ENCODE measurements at places on chromosomes 13 and 19.

DNA sequence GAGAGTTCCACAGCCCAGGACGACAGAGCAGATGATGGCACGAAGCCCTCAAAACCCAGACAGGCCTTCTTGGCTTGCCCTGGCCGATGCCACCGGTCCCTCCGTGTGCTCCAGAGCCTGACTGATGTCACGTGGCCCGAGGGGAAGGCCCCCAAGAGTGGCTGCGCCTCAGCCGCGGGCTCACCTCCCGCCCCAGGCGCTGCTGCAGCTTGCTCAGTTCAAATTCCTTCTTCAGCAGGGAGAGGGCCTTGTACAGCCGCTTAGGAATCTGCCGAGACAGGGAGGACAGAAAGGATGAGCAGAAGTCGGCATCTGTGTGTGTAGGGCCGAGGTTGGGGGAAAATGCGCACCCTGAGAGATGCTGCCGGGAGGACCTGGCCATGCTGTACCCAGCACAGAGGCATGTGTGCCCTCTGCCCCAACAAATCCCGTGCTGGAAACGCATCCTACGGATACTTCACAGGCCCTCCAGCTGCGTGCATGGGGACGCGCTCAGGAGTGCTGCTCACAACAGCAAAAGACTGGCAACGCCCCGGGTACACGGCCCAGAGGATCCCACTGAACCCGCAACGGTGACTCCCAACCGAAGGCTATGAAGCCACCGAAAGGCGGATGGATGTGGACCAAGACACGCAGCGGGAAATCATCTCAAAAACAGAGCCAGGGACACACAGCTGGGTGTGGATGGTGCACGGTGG, 12.9 kb downstream of the LONP1 start:
- H3K36me3 ChIP-seq, result peaks cover 35% of the 10 kb centered on the region
- H3K4me1 ChIP-seq, result no peaks in the 10 kb centered on the region
- H3K27ac ChIP-seq, result no peak overlapping the region
- no peaks in the 10 kb centered on the region for H3K27me3 ChIP-seq
- DNase-seq, result no peak

- no peak overlapping the region for H3K27ac ChIP-seq
- no peak for DNase-seq
- H3K4me3 ChIP-seq, result no peak overlapping the region
- no peaks in the 10 kb centered on the region for H3K4me1 ChIP-seq
Measured at GRCh38 chr13:25821776-25822175, 230.0 kb downstream of the SHISA2 start.

- no peak for DNase-seq
- no peaks in the 10 kb centered on the region for H3K27me3 ChIP-seq
- H3K4me3 ChIP-seq, result no peak overlapping the region
- H3K36me3 ChIP-seq, result peaks cover 26% of the 10 kb centered on the region
Measured at GRCh38 chr19:21749090-21749489, 18.3 kb downstream of the ZNF100 start.

GRCh38 chr13:80037505-80037888, 303.4 kb downstream of the SPRY2 start:
- no peak overlapping the region for H3K27ac ChIP-seq
- H3K4me3 ChIP-seq, result no peak overlapping the region
- H3K4me1 ChIP-seq, result no peaks in the 10 kb centered on the region
- DNase-seq, result no peak
- H3K36me3 ChIP-seq, result no peaks in the 10 kb centered on the region

DNA sequence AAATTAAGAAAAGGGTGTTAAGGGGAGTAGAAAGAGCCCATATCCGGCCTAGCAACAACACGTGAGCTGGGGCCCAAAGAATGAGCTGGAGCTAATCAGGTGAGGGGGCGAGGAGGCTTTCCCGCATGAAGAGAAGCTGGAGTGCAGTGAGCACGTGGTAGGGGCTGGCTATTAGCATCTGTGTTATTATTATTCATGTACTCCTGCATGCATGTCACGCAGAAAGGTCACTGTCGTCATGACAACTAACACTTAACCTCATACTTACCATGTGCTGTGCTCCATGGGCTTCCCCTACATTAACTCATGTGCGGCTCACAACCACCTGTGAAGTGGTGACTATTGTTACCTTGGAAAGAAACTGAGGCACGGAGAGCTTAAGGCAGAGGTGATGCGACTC, 227.6 kb upstream of the UBL3 start:
- H3K4me3 ChIP-seq, result no peak overlapping the region
- no peaks in the 10 kb centered on the region for H3K4me1 ChIP-seq
- no peaks in the 10 kb centered on the region for H3K36me3 ChIP-seq
- no peak overlapping the region for H3K27ac ChIP-seq
- no peaks in the 10 kb centered on the region for H3K27me3 ChIP-seq
- no peak for DNase-seq

- H3K4me1 ChIP-seq, result no peaks in the 10 kb centered on the region
- no peak for DNase-seq
- peak overlapping the region; percentile 83 for H3K27ac ChIP-seq
- H3K36me3 ChIP-seq, result peaks cover 5% of the 10 kb centered on the region
- H3K27me3 ChIP-seq, result no peaks in the 10 kb centered on the region
Measured at GRCh38 chr19:1132552-1133383, 29.0 kb downstream of the GPX4 start.

GRCh38 chr19:12647490-12648071, 19.0 kb downstream of the MAN2B1 start:
- H3K4me3 ChIP-seq, result no peak overlapping the region
- H3K27me3 ChIP-seq, result no peaks in the 10 kb centered on the region
- peaks cover 8% of the 10 kb centered on the region for H3K4me1 ChIP-seq
- H3K36me3 ChIP-seq, result no peaks in the 10 kb centered on the region
- H3K27ac ChIP-seq, result no peak overlapping the region

- DNase-seq, result no peak
- no peak overlapping the region for H3K27ac ChIP-seq
- H3K27me3 ChIP-seq, result no peaks in the 10 kb centered on the region
- no peaks in the 10 kb centered on the region for H3K4me1 ChIP-seq
- no peak overlapping the region for H3K4me3 ChIP-seq
Measured at GRCh38 chr13:112742583-112742982, 52.7 kb downstream of the ATP11A start.

DNA sequence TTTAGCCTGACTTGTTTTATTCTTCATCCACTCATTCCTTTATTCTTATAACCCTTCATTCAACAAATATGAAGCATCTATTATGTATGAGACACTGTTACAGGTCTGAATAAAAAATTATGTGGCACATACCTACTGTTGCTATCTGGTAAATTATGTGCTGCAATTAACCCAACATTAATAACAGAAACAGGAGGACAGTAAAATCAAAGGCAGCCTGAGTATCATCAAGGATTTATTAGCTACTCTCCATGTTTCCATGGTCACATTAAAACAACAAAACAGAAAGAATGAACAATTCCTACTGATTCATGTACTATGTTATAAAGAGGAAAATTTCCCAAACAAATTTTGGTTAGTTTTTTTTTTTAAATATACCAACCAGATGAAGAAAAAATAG, 43.9 kb downstream of the RAP2A start:
- no peak overlapping the region for H3K27ac ChIP-seq
- no peaks in the 10 kb centered on the region for H3K27me3 ChIP-seq
- DNase-seq, result no peak
- H3K4me3 ChIP-seq, result no peak overlapping the region

- H3K27ac ChIP-seq, result no peak overlapping the region
- H3K4me3 ChIP-seq, result no peak overlapping the region
- DNase-seq, result no peak
- H3K4me1 ChIP-seq, result no peaks in the 10 kb centered on the region
Measured at GRCh38 chr13:37375724-37376123, 222.8 kb downstream of the POSTN start.

GRCh38 chr19:1220976-1221903, 15.7 kb downstream of the STK11 start:
- H3K27ac ChIP-seq, result no peak overlapping the region
- no peak for DNase-seq
- no peak overlapping the region for H3K4me3 ChIP-seq

- peaks cover 4% of the 10 kb centered on the region for H3K4me1 ChIP-seq
- DNase-seq, result peak; percentile 77
- no peaks in the 10 kb centered on the region for H3K27me3 ChIP-seq
Measured at GRCh38 chr19:10809651-10810285, 26.2 kb downstream of the TMED1 start.

- no peak overlapping the region for H3K27ac ChIP-seq
- H3K4me3 ChIP-seq, result no peak overlapping the region
- DNase-seq, result no peak
- H3K36me3 ChIP-seq, result peaks cover 24% of the 10 kb centered on the region
- H3K27me3 ChIP-seq, result no peaks in the 10 kb centered on the region
- H3K4me1 ChIP-seq, result no peaks in the 10 kb centered on the region
Measured at GRCh38 chr19:5035793-5036697, 67.1 kb downstream of the KDM4B start.

DNA sequence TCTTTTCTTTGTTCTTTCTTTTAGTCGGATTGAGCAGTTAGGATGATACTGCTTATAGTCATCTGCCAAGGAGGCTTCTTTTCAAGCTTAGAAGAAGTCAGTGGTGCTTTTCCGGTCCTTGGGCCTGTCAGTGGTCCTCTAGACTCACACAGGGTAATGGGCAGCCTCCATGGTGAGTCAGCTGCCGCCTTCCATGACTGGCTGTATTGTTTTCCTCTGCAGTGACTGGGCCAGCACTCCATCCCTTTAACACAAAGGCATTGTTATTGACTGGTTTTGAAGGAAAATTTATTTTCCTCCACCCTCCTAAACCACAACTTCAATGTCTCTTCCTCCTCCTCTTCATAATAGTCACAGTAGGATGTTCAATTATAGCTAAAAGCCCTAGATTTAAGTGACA, 47.1 kb upstream of the CNMD start:
- H3K27ac ChIP-seq, result no peak overlapping the region
- H3K4me3 ChIP-seq, result no peak overlapping the region
- DNase-seq, result no peak
- H3K4me1 ChIP-seq, result no peaks in the 10 kb centered on the region
- no peaks in the 10 kb centered on the region for H3K27me3 ChIP-seq
- no peaks in the 10 kb centered on the region for H3K36me3 ChIP-seq

- no peaks in the 10 kb centered on the region for H3K36me3 ChIP-seq
- no peak overlapping the region for H3K4me3 ChIP-seq
- no peaks in the 10 kb centered on the region for H3K27me3 ChIP-seq
- no peak overlapping the region for H3K27ac ChIP-seq
Measured at GRCh38 chr19:39679791-39680168, 24.1 kb downstream of the LGALS16 start.

- H3K4me1 ChIP-seq, result peaks cover 8% of the 10 kb centered on the region
- no peak overlapping the region for H3K4me3 ChIP-seq
- H3K27ac ChIP-seq, result no peak overlapping the region
- DNase-seq, result no peak
- H3K27me3 ChIP-seq, result no peaks in the 10 kb centered on the region
Measured at GRCh38 chr13:111215081-111216047, 100.3 kb downstream of the ARHGEF7 start.

DNA sequence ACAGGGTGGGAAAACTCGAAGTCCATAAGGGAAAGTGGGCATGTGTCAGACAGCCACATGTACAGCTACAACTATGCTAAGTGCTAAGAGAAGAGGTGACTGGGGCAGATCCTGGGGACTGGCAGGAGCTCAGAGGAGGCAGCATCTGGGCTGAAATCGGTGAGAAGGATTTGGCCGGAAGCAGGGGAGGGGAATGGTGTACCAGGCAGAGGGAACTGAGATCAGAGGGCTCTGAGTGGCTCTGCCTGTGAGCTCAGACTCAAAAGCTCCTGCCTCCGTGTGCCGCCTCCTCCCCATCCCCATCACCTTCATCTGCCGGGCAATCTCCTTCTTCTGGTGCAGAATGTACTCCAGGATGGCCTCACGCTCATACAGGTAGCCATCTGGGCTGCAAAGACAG, 21.8 kb downstream of the NOSIP start:
- peaks cover 39% of the 10 kb centered on the region for H3K36me3 ChIP-seq
- no peaks in the 10 kb centered on the region for H3K27me3 ChIP-seq
- peaks cover 11% of the 10 kb centered on the region for H3K4me1 ChIP-seq
- DNase-seq, result no peak
- H3K4me3 ChIP-seq, result no peak overlapping the region

- no peak overlapping the region for H3K4me3 ChIP-seq
- no peaks in the 10 kb centered on the region for H3K4me1 ChIP-seq
- H3K27ac ChIP-seq, result no peak overlapping the region
- no peak for DNase-seq
- H3K27me3 ChIP-seq, result no peaks in the 10 kb centered on the region
Measured at GRCh38 chr13:77477299-77477848, 58.1 kb upstream of the SCEL start.

- no peaks in the 10 kb centered on the region for H3K27me3 ChIP-seq
- peak overlapping the region; percentile 68 for H3K27ac ChIP-seq
- no peak overlapping the region for H3K4me3 ChIP-seq
- no peak for DNase-seq
Measured at GRCh38 chr19:14550201-14550754, 20.9 kb downstream of the TECR start.

DNA sequence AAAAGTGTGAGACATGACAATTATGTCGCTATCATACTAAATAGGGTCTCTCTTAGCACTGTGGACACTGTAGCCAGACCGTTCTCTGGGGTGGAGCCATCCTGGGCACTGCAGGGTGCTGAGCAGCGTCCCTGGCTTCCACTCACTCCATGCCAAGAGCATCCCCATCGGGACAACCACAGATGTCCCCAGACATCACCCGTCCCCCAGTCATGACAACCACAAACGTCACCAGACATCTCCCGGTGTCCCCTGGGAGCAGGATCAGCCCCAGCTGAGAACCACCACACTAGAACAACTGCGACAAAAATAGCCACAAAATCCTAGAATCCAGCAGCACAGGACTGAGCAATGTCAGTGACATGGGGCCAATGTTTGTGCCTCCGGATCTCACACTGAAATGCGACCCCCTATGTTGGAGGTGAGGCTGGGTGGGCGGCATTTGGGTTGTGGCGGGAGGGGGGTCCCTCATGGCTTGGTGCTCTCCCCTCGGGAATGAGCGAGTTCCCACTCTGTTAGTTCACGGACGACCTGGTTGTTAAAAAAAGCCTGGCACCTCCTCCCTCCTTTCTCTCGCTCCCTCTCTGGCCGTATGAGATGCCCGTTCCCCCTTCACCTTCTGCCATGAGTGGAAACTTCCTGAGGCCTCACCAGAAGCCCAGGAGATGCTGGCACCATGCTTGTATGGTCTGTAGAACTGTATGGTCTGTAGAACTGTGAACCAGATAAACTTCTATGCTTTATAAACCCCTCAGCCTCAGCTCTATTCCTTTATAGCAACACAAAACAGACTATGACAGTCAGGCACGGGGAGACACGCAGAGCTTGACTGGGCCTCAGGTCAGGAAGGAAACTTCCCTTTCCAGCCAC, 93.9 kb downstream of the GADD45B start:
- H3K4me1 ChIP-seq, result no peaks in the 10 kb centered on the region
- DNase-seq, result no peak
- H3K27ac ChIP-seq, result no peak overlapping the region

DNA sequence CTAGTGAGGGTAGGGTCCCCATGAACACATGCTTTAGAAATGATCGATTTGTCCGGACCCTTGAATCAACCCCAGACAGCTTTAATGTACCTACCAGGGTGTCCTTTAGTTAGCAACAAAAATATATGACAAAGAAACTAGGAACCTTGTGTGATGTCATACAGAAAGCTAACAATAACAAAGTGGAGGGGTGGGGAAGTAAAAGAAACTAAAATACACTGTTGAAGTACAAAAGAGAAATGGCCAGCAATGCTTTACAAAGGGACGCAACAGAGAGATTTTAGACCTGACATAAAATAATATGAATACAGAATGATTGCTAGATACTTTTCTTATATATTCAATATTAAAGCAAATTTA, 40.0 kb downstream of the DZIP1 start:
- H3K4me1 ChIP-seq, result peaks cover 12% of the 10 kb centered on the region
- no peak for DNase-seq
- no peaks in the 10 kb centered on the region for H3K27me3 ChIP-seq
- no peak overlapping the region for H3K4me3 ChIP-seq
- H3K36me3 ChIP-seq, result no peaks in the 10 kb centered on the region
- no peak overlapping the region for H3K27ac ChIP-seq
